ENCODE measurements at places on chromosomes 4 and X.

GRCh38 chr4:151489462-151490203 is 80.7 kb downstream of the FHIP1A start:
- peak; percentile 7 for DNase-seq

DNA sequence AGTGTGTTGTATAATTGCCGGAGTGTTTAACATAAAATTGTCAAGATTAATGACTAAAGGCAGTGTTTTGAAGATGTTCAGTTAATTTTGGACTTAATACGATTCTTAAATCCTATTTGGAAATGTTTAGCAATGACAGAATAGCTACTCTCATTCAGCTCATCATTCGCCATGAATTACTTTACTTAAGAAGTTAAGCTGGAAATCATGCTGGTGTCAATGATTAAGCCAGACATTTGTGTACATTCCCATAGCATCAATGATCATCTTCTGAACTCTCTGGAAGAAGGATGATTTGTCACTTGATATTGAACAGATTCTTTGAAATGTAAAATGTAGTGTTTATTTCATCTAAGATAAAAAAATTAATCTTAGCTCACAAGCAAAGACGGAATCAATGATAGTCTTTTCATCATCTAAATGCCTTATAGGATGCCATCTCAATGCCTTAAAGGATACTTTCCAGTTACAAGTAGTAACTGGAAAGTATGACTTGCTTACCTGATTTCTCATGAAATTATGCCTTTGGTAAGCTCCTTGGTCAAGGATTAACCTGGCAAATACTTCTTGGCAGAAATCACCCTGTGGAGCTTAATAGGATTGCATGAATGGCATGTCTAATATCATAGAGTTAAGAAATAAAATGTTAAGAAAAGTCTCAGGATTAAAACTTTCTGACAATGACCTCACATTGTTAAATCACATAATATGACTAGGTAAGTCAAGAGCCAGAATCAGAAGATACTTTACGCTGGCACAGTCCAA is 515.5 kb upstream of the AGA start:
- DNase-seq = no peak

DNA sequence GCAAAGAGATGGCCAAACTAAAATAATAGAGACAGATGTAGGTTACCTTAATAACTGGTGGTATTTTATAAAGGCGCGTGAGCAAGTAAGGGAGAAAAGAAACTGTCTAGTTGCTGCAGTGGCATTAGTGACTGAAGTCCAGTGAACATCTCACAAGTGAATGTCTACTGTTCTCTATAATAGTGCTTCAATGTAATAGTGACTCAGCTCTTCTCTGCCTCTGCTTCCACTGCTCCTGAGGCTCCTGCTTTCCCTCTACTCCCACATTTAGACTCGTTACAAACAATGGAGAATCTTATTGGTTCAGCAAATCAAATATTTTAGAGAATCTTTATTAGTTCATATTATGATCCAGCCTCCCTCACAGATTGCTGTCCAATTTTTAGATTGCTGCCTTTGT is 779.1 kb upstream of the HTR2C start:
- no peak for DNase-seq

- no peak for DNase-seq
These were observed 245.8 kb downstream of the FBXO8 start for GRCh38 chr4:174037631-174038030.

DNA sequence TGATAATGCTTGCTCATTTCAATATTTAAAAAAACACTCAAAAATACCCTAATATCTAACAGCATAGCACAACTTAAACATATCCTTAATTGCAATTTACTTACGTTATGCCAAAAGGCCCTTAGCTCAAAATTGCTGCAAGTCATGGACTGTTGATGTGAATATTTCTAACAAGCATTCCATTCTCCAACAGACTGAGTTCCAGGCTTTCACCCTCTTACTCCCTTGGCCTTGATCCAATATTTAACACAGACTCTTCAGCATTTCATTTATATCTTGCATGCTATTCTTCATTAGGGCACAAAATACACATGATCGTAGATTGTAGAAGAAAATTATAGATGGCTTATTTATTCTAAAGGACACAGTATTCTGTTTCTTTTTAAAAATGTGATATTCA is 96.5 kb downstream of the RNF150 start:
- DNase-seq = no peak

DNA sequence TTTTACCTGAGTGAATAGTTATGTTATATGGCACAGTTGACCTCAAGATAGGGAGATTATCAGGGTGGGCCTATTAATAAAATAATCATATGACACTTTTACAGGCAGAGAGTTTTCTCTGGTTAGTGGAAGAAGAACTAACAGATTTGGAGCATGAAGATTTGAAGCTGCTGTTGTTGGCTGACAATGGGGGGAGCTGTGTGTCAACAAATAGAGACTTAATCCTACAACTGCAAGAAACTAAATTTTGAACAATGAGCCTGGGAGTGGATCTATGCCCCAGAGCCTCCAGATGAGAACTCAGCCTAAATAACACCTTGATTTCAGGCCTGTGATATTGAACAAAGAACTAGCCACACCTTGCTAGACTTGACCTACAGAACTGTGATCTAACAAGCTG is 7.2 kb upstream of the CCSER1 start:
- no peak for DNase-seq

DNA sequence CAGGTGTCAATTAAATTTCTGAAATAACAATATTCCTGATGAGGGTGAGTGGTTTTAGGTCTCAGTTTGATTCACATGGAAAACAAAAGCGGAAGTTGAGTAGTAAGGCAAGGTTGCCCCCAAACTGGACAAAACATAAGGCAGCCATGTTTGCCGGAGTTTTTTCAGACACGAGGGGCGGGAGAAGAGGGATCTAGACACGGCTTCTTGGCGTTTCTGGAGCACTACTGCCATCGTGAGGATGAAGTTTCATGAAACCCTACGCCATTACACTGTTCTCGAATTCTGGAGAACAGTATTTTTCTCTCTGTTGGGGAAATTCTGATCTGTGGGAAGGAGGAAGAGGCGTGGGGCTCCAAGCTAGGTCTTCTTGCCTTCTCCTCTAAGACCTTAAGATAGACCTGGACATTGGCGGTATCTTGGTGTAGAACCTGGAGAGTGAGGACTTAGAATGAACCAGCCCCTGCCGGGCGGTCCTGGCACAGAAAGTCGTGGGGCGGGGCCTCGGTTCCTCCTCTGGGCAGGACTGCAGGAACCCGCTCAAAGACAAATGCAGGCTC is 160.3 kb downstream of the OR13H1 start:
- no peak for DNase-seq

GRCh38 chrX:39262641-39263040 is 461.4 kb downstream of the MID1IP1 start:
- DNase-seq = no peak

GRCh38 chrX:69207216-69207615 is 42.0 kb upstream of the PJA1 start:
- no peak for DNase-seq

DNA sequence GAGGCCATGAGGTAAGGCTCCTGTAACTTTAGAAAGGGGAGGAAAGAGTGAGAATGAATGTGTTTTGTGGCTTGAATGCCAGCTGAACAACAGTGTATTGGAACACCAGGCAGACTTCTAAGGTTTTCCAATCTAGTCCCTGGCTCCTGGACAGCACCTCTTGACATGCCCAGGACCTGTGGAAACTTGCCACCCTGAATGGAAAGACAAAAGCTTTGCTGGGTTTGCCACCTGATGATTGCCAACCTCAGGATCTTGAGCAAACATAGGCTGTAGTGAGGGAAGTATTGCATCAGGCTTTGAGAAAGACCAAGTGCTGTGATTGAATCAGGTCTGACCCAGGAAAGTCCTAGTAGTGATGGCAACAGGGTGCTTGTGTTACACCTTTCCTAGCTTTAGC is 1393.1 kb upstream of the DIAPH2 start:
- DNase-seq = peak; percentile 23

- DNase-seq = no peak
These were observed 276.4 kb downstream of the RPA4 start for GRCh38 chrX:97159916-97160800.

GRCh38 chr4:80043541-80043940 is 29.5 kb downstream of the ANTXR2 start:
- DNase-seq = no peak

- DNase-seq = no peak
These were observed 201.0 kb downstream of the SPRY1 start for GRCh38 chr4:123597586-123597985.
